ENCODE measurements at places on chromosomes 13 and 19.

DNA sequence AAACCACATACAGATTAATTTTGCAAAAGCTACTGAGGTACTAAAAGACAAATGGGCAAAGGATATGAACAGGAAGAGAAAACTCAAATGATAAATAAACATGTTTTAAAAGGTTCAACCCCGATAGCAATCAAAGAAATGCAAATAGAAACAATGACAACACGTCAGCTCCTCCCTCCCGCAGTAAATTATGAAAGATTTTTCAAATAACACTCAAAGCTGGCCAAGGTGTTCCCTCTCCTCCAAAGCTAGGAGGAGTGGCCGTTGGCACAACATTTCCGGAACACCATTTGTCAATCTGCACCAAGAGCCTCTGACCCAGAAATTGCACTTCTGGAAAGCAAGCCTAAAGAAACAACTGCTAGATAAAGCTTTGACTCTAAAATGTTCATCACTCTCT, 28.3 kb downstream of the INSR start:
- no peak for DNase-seq

DNA sequence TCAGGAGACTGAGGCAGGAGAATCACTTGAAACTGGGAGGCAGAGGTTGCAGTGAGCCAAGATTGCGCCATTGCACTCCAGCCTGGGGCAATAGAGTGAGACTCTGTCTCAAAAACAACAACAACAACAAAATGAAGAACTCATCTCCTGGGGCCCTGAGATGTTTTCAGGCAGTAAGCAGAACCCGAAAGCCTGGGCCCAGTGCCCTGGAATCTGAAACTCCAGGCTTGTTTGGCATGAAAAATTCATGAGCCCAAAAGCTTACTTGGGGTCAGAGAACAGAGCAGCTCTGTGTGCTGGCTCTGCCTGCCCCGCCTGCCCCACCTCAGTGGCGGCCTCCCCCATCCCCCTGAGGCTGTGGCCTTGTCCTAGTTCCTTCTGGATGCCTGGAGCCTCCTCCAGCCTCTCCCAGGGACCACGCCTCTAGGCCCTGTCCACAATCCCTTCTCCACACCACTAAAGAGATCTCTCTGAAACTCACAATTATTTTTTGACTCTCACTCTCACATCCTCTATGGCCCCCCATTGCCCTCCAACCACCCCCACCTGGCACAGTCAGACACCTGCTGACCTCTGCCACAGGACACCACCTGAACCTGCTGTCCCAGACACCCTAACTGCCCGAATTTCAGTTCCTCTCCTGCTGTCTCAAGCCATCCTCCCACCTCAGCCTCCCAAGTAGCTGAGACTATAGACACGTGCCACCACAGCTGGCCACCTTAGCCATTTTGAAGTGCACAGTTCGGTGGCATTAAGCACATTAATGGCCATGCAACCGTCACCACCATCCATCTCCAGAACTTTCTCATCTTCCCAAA, 6.9 kb upstream of the AP1M2 start:
- DNase-seq, result no peak

GRCh38 chr13:41608839-41609177, 151.5 kb downstream of the RGCC start:
- no peak for DNase-seq

- no peak for DNase-seq
Measured at GRCh38 chr13:21834521-21834920, 163.6 kb downstream of the FGF9 start.

DNA sequence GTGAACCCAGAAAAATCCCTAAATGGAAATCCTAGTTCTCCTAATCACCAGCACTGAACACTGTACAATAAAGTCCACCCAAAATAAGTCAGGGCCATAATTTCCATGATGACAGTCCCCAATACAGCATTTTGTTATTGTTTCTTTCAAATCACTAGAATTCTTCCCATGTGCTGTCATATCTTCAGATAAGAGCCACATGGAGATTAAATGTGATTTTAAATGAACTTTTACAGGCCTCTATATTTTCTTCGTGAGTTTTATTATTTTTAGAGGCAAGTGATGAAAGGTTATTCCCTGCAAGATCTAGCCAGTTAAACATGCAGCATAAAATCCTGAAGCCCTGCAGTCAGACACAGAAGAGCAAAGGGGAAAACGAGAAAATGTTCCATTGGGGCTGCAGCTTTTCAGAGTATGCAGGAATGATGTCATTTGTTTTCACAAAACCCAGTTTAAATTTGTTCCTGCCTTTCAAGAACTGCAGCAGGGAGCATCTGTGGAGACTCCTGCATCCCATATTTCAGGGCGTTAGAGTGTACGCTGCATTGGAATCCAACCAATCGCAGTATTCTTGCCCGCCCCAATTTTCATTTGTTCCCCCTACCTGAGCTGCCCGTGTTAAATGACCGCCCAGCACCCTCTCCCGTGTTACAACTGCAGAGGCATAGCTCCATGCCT, 167.2 kb upstream of the KLF12 start:
- DNase-seq, result no peak

- no peak for DNase-seq
Measured at GRCh38 chr19:58570770-58571574, 2.2 kb downstream of the MZF1 start.

GRCh38 chr13:33411312-33411711, 125.8 kb upstream of the STARD13 start:
- DNase-seq, result no peak

DNA sequence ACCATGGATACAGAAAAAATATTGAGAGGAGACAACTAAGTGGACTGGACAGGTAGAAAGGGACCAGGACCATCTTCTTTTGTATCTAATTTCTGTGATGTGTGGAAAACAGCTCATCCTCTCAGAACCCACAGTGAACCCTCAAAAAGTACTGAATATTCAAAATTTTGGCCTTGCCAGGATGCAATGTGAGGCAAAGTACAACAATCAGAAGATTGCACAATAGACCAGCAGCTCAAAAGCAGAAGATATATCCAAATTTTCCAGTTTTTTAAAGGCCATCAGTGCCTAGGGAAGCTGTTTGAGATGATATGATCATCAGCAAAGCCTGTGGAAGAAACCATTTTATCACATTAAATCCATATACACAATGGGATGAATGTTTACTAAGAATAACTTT, 973.3 kb upstream of the MIR17HG start:
- no peak for DNase-seq

GRCh38 chr19:10761443-10762250, 43.8 kb downstream of the DNM2 start:
- DNase-seq, result no peak

DNA sequence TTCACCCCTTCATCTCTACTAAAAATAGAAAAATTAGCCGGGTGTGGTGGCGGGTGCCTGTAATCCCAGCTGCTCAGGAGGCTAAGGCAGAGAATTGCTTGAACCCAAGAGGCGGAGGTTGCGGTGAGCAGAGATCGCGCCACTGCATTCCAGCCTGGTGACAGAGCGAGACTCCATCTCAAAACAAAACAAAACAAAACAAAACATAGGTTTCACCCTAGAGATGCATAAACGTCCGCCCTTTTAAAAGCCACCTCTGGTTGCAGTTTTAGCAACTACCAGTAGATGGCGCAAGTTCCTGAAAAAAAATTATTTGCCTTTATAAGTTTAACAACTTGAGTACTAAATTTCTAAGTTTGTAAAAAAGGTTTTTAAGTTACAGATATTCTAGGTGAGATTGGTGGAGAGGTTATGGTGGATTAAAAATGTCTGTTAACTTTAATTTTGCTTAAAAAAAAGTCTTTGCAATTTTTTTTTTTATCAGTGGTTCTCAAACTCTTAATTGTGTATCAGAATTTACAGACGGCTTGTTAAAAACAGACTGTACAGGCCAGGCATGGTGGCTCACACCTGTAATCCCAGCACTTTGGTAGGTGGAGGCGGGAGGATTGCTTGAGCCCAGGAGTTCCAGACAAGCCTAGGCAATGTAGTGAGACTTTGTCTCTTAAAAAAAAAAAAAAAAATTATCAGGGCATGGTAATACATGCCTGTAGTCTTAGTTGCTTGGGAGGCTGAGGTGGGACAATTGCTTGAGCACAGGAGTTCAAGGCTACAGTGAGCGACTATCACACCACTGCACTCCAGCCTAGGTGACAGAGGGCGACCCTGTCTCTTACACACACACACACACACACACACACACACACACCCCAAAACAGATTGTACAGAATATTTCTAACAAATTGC, 42.1 kb downstream of the NAA16 start:
- peak; percentile 76 for DNase-seq

DNA sequence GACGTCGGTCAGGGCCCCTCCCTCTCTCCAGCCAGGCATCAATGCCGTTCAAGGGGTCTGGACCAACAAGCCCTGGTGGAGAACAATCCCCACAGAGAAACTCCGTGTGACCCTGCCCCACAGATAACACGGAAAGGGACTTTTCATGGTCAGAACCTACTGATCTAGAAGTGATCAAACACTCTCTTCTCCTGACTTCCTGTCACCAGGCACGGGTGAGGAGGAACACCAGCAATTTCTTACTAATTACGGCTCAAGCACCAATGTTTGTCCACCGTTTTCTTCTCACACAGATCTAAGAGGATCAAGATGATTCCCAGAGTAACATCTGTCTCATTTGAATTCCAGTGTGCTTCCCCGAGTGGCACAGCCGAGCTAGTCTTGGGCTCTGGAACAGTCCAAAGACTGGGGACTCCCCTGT, 11.8 kb downstream of the RASA3 start:
- no peak for DNase-seq

DNA sequence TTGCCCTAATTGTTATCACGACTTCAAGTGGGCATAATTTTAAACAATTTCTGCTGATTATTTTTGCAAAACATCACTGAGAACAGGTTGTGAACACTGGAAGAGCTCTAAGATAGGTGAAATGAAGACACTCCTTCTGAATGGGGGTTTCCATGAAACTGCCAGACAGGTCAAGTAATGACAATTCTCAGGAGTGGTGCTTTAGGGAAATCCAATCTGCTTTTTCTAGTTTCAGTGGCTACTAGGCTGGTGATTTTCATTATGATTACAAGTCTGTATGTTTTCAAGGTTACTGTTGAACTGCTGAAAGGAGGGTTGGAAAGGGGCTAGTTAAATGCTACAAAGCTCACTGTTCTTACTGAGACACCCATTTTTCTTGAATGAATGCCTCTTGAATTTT, 1724.2 kb downstream of the PCDH9 start:
- no peak for DNase-seq

DNA sequence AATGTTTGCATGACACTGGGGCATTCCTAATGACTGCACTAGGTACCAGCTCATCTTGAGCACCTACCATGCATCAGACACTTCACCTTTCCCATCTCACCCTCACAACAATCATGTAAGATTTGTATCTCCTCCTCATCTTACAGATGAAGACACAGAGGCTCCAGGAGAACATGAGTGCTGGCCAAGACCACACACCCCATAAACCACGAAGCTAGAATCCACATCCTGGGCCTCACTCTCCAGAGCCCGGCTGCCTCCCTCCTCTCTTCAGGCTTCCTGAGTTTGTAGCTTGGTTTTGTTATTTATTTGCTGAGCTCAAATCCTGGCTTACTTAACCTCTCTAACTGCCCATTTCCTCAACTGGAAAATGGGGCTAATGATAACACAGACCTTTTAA, 25.9 kb downstream of the FAM216B start:
- DNase-seq, result no peak

DNA sequence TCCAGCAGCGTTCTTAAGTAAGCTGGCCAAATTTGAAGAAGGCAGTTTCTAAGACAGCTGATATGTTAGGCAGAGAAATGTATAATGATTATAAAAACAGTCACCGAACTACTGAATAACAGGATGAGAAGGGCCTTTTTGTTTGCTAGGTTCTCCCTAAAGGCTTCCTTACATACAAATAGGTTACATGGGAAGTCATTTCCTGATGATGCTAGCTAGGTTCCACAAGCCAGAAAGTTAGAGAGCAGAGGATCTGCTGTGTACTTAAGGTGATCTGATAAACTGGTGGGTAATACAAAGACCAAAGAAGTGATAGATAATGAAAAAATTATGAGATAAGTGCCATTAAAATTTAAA, 139.7 kb downstream of the VWA8 start:
- no peak for DNase-seq

GRCh38 chr13:104385404-104385803, 1319.2 kb upstream of the SLC10A2 start:
- no peak for DNase-seq

- DNase-seq, result peak; percentile 43
Measured at GRCh38 chr13:24931450-24932251, 164.3 kb upstream of the PABPC3 start.

GRCh38 chr19:51346742-51347141, 4.8 kb upstream of the VSIG10L start:
- no peak for DNase-seq

GRCh38 chr19:13841086-13841961, 35.6 kb upstream of the NANOS3 start:
- DNase-seq, result no peak

GRCh38 chr13:48562296-48563066, 29.6 kb upstream of the RCBTB2 start:
- DNase-seq, result no peak

DNA sequence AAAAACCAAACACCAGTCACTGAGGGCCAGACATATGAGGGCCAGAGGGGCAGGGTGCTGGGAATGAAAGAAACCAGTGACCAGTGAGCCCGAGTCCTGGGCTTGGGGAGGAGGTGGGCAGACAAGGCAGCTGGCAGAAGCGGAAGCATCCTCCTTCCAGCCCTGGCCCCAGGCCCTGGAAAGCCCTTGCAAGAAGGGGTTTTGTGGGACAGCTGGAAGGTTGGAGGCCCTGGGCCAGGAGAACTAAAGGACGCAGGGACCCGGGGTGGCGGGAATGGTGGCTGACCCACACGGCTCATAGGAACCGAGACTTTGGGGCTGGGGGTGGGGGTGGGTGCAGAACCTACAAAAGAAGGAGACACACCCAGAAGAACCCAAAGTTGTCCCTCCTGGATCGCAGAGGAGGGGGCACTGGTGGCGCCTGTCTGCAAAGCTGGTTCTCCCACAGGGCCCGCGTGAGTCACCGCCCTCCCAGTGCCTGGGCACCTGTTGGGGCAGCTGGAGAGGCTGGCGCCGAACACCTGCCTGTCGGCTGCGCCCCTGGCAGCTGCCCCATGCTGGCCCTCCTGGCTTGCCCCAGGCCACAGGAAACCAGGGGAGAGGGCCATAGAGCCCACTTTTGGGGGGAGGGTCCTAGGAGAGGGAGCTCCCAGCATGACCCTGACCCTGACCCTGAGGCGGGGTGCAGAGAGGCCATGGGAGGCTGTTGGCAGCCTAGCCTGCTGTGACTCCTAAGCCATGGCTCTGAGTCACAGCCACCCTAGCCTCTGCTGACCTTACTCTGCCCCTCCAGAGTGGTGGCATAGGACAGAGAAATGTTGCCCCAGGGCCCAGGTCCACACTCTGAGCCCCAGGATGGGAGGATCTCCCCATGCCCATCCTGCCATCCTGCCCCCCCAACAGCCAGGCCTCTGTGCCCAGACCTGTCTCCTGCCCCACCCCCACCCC, 802 bp downstream of the DMPK start:
- no peak for DNase-seq

- no peak for DNase-seq
Measured at GRCh38 chr13:72952529-72953141, 106.2 kb upstream of the KLF5 start.

- no peak for DNase-seq
Measured at GRCh38 chr13:41490371-41491015, 33.1 kb downstream of the RGCC start.

GRCh38 chr19:54420383-54421168, 5.3 kb downstream of the TTYH1 start:
- DNase-seq, result no peak

- peak; percentile 41 for DNase-seq
Measured at GRCh38 chr13:28313579-28313978, 175.2 kb downstream of the PAN3 start.

- DNase-seq, result no peak
Measured at GRCh38 chr13:32587811-32588170, 1.5 kb downstream of the PDS5B start.
